ENCODE measurements at places on chromosomes 11 and 22.

- DNase-seq, result no peak
These were observed 125.6 kb downstream of the BCR start for GRCh38 chr22:23305922-23306374.

GRCh38 chr11:78213526-78214330 lies 25.0 kb downstream of the USP35 start:
- no peak for DNase-seq

DNA sequence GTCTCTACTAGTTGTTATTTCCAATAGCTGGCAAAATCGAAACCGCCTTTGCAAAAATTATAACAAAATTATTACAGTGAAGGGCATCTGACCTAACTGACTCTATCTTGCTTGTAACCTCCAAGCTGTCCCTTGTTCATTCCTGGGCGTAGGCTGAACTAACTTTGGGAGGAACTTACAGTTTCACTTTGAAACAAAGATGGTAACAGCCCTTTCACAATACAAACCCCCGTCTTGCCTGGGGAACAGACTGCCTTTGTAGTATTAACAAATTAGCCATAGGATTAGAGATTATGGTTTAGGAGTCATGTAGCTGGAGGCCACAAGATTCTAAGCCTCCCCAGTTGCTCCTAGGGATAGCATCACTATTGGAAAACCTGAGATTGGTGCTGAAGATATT lies 131.6 kb upstream of the HSD17B12 start:
- DNase-seq, result no peak

- DNase-seq, result no peak
These were observed 7.6 kb downstream of the ARVCF start for GRCh38 chr22:20009018-20009491.

GRCh38 chr11:30025396-30026139 lies 8.7 kb upstream of the KCNA4 start:
- no peak for DNase-seq

DNA sequence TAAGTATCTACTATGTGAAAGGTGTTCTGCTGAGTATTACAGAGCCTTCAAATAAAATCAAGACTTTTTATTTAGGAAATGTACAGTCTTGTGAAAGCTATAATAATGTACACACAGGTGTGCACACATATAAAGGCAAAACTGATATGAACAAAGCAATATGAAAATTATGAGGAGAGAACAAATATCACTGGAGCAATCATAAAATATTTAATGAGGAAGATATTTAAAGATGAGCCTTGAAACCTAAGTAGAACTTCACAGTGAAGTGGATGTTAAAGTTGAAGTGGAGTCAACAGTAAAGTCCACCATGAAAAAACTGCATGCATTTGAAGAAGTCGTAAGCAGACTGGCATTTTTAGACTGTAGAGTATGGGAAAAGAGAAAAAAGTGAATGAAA lies 18.5 kb downstream of the OR51F1 start:
- no peak for DNase-seq

DNA sequence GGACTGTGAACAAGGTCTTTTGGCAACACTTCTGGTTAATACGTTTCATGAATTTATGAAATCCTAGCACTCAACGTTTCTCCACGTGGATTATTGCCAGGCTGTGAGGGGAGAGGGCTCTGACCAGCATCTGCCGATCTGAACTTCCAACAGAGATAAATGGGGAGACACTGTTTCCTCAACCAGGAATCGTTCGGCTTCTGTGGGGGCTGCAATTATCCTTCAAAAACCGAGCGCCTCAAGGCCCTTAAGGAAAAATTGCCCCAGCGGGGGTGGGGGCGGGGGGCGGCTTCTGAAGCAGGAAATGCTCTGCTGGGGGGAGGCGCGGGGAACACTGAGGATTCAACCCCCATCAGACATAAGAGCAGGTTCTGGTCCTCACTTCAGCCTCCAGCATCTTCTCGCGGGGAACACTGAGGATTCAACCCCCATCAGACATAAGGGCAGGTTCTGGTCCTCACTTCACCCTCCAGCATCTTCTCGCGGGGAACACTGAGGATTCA lies 155.6 kb downstream of the BRD1 start:
- DNase-seq, result no peak

GRCh38 chr11:122851366-122851966 lies 13.2 kb downstream of the CRTAM start:
- DNase-seq, result no peak

DNA sequence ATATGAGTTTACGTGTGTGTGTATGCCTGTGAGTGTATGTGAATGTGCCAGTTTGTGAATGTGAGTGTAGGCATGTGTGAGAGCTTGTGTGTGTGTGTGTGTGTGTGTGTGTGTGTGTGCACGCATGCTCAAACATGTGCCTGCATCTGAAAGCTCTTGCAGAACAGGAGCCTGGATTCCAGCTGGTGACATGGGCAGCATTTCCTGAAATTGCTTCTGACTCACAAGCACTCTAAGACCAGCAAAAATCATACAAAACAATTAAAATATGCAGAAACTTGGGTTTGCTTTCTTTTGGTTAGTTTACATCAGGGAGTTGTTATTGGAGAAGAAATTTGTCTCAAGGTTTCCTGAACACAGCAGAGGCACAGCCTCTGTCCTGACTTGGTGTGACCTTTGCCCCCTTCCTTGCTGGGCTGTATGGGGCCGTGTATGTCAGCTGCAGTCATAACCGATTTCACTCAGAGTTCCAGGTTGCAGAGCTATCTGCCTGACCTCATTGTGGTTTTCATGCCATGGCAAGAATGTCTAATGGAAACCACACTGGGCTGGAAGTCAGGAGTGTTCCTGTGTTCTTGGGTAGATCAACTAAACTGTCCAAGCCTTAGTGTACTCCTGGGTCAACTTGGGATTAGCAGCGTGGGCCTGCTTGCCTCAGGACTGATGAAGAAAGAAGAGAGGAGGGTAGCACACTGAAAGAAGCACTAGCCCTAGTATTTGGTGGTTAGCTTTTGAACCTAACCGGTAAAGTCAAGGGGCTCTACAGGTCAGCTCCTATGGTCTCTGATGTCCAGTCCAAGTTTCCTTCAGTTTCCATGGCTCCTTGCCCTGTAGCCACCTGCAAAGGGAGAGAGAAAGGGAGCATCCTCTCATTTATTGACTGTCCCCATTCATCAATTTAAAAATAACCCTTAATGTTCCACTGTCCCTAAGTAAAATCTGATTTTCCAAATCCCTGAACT lies 143.7 kb downstream of the SNX19 start:
- no peak for DNase-seq

DNA sequence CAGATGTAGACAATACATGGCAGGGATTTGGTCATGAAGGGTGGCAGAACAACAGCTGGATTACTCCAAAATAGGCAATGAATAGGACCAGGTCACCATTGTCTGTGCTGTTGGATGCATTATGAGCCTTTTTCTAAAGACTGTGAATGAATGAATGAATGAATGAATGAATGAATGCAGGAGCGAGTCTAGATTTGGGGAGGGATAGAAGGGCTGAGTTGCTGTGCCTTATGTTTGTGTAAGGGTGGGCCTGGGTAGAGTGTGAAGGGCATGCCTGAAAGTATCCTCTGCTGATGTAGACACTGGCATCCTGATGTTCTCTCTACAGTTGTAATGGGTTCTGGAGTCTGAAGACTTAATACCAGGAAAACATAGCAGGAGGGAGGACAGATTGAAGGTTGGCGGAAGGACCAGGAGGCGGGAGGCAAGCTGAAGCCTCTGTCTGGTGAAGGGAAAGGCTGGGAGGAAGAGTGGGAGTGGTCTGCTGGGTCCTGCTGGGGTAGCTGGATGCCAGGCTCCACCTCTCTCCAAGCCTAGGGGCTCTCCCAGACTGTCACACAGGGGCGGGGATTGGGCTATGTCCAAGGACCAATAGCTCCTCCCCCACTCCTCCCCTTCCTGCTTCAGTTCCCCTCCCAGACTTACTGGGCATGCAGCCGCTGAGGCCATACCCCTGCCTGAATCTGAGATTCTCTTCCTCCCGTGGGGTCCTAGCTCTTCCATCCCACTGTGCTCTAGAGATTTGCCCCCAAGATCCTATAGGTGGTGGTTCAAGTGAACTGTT lies 4.8 kb downstream of the TRIM3 start:
- DNase-seq, result no peak

- DNase-seq, result no peak
These were observed 62.9 kb upstream of the SEZ6L start for GRCh38 chr22:26106412-26106811.

DNA sequence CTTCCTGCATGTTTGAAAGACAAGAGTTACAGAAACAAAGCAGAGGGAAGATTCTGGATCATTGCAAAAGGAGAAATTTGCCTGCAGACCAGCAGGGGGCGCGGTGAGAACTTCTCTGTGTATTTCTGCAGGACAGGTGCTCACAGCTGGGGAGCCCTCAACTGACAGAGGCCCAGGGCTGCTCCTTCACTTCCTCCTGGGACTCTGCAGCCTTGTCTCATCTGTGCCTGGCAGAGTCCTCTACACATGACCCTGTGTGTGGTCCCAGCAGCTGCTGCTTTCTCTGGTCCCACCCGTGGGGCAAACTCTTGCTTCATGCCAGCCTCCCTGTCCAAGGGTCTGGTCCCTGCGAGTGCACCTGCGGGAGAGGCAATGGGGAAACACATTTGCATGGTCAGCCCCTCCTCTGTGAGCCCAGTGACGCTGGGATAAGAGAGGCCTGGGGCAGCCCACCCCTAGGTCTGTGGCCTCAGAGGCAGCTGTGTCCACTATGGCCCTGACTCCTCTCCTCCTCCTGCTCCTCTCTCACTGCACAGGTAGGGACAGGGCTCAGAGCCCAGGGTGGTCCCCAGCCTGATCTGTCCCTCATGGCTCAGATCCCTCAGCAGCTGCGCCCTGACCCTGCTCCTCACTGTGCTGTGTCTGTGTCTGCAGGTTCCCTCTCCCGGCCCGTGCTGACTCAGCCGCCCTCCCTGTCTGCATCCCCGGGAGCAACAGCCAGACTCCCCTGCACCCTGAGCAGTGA lies 43.2 kb upstream of the VPREB1 start:
- DNase-seq, result peak; percentile 47

- DNase-seq, result no peak
These were observed 5.9 kb upstream of the AMOTL1 start for GRCh38 chr11:94762208-94762607.

DNA sequence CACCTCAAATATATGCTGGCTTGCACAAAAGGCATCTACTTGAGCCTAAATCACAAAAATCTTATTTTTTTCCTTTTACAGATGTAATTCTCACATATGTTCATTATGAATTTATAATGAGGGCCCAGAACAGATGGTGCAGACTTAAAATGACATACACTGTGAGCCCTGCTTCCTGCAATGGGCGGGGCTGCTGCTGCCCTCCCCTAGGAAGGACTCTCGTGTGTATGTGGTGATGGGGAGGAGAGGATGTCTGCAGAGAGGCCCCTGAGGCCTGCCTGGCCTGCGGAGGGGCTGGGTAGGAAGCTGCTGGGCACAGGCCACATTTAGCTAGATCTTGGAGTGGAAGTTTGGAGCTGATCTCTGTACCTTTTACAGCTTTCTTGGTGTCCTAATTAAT lies 233.4 kb upstream of the KIRREL3 start:
- DNase-seq, result no peak

- no peak for DNase-seq
These were observed 68.3 kb downstream of the NCAPD3 start for GRCh38 chr11:134155456-134155855.

DNA sequence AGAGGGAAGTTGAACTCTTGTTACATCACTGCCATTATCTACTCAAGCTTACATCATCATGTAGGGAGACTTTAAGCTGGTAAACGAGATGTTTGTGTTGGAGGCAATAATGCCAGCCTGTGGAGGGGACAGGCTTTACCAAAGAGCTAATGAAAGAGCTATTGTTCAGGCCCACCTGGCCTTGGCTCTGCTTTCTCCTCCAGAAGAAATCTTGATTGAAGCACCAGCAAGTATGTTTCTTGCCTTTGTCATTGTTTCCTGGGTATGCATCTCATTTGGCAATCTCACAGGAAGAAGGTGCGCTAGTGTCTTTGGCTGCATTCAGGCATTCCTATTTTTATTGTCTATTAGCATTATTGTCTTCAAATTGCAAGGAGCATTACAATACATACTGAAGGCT lies 16.7 kb upstream of the CARD18 start:
- DNase-seq, result no peak

GRCh38 chr22:17085277-17086181 lies 729 bp downstream of the IL17RA start:
- peak; percentile 25 for DNase-seq

DNA sequence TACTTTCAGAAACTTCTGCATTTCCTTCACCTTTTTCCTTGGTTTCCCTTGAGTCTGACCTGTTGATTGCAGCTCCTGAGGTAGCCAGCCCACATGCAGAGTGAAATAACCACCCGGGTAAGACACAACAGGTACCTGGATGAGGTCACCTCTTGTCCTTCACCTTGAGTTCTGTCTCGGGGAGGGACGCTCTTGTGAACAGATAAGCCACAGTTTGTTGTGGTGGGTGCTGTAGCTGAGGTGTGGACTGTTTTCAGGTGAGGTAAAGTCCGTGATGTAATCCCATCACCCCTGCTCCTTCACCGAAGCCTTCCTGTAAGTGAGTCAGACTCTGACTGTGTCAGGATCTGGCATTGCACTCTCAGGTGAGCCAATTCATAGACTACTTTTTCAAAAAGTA lies 183.1 kb downstream of the NAV2 start:
- DNase-seq, result no peak

- no peak for DNase-seq
These were observed 49.3 kb downstream of the LRFN4 start for GRCh38 chr11:66906061-66906733.

DNA sequence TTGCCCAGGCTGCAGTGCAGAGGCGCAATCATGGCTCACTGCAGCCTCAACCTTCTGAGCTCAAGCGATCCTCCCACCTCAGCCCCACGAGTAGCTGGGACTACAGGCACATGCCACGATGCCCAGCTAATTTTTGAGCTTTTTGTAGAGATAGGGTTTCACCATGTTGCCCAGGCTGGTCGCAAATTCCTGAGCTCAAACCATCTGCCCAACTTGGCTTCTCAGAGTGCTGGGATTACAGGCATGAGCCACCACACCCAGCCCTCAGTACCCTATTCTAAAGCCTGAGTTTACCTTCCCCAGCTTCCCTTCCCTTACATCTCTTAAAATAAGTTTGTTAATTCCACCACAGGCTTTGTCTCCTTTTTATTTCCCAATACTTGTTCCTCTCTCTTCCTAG lies 59.1 kb downstream of the AMBRA1 start:
- no peak for DNase-seq

GRCh38 chr11:73810637-73811036 lies 23.0 kb downstream of the MRPL48 start:
- no peak for DNase-seq

DNA sequence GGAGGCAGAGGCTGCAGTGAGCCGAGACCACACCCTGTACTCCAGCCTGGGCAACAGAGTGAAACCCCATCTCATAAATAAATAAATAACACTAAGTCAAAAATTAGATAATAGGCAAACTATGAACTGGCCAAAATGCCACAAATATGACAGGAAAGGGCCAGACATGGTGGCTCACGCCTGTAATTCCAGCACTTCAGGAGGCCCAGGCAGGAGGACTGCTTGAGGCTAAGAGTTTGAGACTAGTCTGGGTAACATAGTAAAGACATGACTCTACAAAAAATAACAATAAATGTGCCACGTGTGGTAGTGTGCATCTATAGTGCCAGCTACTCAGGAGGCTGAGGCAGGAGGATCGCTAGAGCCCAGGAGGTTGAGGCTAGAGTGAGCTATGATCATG lies 19.9 kb downstream of the SEC14L6 start:
- DNase-seq, result no peak

Data from T-helper 9 cell (primary cell).